Fibroblast of skin of scalp (primary cell): ENCODE measurements at places on chromosomes 16 and 17.

- DNase-seq: no peak
These were observed 238.2 kb downstream of the RBFOX3 start for GRCh38 chr17:79372470-79373238.

DNA sequence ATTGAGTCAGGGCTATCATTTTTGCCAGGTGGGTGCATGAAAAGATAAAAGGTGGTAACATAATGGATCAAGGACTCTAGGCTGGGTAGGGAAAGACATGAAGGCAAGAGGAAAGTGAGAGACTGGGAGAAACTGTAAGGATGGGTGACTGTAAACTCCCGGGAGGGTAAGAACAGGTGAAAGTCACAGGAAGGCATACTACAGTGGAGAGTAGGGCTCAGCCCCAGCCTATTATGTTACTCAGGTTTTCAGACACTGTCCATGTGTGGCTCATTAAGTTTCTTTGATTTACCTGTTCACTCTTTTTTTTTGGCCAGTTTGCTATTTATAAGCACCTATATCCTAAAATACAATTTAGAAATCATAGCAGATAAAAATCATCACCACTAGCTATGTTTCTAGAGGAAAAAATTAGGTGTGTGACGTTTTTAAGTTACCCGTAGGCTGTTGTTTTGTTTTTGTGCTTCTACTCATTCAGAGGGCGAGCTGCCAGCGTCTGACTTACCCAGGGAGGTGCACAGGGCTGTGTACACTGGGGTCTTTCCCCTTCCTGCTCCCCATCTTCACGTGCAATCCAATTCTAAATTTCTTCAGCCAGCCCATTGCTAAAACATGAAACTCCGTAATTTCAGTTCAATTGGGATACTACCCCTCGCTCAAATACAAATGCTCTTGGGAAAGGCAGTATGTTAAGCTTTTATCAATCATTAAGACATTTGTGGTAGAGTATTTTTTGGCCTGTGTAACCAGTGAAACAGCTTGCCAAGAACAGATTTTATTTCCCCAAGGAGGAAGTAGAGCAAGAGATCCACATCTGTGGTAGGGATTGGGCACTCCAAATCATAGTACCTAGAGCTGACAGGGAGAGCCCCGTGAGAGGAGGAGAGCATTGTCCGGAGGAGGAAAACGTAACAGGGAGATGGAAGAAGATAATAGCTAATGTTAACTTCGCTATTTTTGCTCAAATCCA, 21.7 kb upstream of the VWA3A start:
- no peak for DNase-seq

DNA sequence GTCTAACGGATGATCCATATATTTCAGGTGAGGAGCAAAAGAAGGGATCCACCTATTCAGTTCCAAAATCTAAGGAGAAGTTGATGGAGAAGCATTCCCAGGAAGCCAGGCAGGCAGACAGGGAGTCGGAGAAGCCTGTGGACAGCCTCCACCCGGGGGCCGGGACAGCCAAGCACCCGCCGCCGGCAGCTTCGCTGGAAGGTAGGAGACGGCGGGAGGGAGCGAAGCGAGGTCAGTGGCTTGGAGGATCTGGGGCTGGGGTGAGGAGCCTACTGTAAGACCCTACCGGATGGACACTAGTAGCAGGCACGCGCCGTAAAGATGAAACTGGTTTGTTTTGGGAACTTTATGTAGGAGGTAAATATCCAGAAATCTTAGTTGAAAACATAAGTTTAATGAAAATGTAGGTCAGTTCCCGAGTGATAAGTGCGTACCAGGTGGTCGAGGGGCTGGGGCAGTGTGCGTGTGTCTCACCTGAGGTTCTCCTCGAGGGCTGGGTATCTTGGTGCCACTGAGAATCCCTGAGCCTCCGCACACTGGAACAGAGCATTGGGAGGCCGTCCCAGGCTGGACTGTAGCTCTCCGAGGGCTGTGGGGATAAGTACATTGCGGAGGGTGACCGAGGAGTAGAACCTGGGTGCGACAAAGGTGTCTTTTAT, 714 bp downstream of the SPATA33 start:
- no peak for DNase-seq

- DNase-seq: no peak
These were observed 116.7 kb downstream of the GAS7 start for GRCh38 chr17:10081571-10082169.

DNA sequence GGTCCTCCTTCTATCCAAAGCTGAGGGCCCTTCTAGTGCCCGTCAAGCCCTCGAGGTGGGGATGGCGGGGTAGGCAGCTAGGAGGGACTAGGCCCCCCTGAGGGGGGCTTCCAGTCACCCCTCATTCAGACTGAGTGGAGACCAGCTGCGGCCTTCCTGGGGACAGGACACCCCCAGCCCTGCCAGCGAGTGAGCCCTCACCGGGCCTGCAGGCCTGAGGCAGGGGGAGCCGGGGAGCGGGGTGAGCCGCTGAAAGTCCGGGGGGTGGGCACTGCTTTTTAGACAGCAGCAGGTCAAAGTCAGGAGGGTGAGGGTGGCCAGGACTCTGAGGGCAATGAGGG, 8.7 kb upstream of the KREMEN2 start:
- no peak for DNase-seq

GRCh38 chr17:73336408-73337329, 24.9 kb upstream of the CDC42EP4 start:
- no peak for DNase-seq

GRCh38 chr17:47230864-47231263, 21.7 kb downstream of the MYL4 start:
- DNase-seq: no peak

DNA sequence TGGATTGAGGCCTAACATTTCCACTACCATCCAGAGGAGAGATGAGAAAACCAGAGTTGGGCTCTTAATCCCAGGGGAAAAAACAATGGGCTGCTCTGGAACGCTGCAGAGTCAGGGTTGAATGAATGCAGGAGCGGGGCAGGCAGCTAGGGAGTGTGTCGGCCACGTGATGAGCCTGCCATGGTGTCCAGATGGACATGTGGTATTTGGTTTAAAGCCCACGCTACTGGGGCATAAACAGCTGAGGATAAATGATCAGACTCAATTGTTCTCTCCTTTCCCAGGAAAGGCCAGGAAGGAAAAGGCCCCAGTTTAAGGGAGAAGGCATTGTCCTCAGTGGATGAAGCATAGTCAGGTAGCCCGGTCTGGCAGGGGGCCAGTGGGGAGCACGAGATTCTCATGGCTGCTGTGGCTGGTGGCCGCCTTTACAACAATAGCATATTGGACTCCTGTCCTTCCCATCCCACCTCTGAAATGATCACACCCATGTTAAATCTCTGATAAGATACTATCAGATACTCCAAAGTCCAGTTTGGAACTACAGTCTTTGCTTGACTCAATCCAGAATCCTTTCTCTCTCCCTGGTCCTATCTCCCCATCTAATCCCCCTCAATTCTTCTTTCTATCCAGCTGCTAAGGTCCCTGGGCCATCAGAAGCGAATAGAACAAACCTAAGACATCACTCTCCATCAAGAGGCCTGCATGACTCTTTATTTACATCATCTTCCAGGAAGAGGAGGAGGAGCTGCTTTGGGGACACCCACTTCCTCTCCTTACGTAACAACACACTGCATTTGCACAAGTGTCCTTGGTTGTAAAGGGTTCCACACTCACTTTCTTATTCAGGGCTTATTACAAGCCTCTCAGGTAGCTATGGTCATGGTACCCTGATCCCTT, 20.4 kb downstream of the CA4 start:
- peak; percentile 74 for DNase-seq
